ENCODE measurements at places on chromosomes 6 and 20.
A peak's percentile ranks its signal among the peaks of the same experiment; 100 is the strongest.

DNA sequence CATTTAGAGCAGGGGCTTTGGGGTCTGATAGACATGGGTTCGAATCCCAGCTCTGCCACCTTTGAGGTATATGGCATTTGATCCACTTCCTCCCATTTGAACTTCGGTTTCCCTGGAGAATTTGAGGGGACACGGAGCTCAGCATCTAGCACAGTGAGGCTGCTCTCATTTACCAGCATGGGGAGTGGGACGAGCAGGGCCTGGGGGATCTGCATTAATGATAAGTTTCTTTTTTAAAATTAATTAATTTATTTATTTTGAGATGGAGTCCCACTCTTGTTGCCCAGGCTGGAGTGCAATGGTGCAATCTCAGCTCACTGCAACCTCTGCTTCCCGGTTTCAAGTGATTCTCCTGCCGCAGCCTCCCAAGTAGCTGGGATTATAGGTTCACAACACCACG lies 52.6 kb downstream of the VSTM2L start:
- no peak for DNase-seq

DNA sequence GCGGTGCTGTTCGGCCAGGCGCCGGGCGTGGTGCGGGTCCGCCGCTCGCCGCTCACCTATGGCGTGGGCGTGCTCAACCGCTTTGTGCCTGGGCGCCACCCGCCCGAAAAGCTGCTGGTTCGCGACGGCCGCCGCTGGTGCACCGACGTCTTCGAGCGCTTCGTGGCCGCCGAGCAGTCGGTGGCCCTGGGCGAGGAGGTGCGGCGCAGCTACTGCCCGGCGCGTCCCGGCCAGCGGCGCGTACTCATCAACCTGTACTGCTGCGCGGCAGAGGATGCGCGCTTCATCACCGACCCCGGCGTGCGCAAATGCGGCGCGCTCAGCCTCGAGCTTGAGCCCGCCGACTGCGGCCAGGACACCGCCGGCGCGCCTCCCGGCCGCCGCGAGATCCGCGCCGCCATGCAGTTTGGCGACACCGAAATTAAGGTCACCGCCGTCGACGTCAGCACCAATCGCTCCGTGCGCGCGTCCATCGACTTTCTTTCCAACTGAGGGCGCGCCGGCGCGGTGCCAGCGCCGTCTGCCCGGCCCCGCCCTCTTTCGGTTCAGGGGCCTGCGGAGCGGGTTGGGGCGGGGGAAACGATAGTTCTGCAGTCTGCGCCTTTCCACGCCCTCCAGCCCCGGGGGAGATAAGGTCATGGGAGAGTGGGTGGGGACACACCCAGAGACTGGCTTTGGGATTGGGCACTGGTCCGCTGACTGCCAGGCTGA lies 15.7 kb downstream of the ADISSP start:
- peak; percentile 82 for DNase-seq

GRCh38 chr6:112622036-112622435 lies 274.9 kb downstream of the RFPL4B start:
- no peak for DNase-seq

DNA sequence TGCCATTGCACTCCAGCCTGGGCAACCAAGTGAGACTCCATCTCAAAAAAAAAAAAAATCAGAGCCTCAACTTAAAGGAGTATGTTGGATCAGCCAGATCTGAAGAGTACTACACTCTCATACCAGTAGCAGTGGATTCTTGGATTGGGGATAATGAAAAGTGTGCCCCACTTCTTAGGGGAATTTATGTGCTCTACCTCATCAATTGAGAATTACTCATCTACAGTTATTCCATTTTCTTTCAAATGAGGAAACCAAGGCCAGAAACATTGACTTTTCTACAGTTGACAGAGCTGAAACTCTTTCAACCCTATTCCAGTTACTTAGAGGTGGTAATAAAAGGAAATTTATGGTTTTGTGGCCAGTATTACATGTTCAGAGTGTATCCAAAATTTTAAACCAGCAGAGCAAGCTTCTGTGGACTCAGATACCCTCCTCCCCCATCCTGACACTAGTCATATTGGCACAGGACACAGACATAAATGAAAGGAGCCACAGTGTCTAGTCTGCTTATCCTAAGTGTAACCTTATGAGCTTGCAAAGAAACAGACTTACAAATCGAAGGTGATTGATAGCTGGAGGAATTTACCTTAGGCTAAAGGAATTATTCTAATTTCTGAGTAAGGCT lies 51.2 kb downstream of the ORC3 start:
- DNase-seq, result no peak

GRCh38 chr6:135940616-135941167 lies 89.2 kb downstream of the PDE7B start:
- no peak for DNase-seq

GRCh38 chr6:143807103-143807772 lies 35.9 kb upstream of the LTV1 start:
- DNase-seq, result no peak
